ENCODE measurements at places on chromosomes 7 and 10.

GRCh38 chr7:15554081-15554480, 7.7 kb downstream of the AGMO start:
- no peak for DNase-seq

DNA sequence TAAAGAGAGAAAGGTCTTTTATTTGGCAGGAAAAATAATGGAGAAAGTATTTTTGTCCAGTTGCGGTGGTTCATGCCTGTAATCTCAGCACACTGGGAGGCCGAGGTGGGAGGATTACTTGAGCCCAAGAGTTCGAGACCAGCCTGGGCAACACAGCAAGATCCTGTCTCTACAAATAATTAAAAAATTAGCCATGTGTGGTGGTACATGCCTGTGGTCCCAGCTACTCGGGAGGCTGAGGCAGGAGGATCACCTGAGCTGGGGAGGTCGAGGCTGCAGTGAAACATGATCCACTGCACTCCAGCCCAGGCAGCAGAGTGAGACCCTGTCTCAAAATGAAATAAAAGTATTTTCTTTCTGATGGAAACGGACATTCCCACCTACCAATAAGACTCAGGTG, 77.8 kb upstream of the MKRN1 start:
- no peak for DNase-seq

GRCh38 chr7:141679014-141679413, 23.0 kb downstream of the DENND11 start:
- no peak for DNase-seq

DNA sequence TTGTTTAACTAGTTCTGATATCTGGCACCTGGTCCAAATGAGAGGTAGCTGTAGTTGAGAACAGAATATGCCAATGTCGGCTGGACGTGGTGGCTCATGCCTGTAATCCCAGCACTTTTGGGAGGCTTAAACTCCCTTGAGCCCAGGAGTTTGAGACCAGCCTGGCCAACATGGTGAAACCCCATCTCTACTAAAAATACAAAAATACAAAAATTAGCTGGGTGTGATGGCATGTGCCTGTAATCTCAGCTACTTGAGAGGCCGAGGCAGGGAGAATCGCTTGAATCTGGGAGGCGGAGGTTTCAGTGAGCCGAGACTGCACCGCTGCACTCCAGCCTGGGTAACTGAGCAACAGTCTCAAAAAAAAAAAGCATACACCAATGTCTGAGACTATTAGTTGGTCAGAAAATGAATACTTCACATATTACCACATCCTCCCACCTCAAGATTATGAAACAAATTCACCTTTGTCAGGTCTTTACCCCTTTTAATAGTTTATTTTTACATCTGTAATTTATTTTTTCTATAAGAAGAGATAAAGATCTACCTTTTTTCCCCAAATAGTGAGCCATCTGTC, 38.8 kb downstream of the EPC1 start:
- DNase-seq, result no peak

DNA sequence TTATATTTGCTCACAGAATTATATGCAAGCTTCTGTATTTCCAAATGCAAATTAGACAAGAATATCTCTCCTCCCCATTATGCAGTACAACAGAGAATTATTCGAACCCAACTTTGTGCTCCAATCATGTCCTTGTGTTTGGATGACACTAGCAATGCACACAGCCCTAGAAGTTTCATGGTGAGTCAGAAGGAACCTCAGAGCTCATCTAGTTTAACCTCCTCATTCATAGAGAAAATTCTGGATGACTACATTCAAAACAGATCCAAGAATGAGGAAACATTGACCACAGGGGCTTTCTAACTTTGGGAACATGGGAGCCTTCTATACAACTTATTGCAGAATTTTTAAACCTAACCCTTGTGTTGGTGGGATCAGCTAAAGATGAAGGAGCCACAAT, 12.8 kb upstream of the ARID5B start:
- DNase-seq, result no peak

- DNase-seq, result no peak
Observed at GRCh38 chr7:107103369-107103768, 58.9 kb downstream of the PRKAR2B start.

- no peak for DNase-seq
Observed at GRCh38 chr10:35911954-35912353, 269.9 kb upstream of the FZD8 start.

DNA sequence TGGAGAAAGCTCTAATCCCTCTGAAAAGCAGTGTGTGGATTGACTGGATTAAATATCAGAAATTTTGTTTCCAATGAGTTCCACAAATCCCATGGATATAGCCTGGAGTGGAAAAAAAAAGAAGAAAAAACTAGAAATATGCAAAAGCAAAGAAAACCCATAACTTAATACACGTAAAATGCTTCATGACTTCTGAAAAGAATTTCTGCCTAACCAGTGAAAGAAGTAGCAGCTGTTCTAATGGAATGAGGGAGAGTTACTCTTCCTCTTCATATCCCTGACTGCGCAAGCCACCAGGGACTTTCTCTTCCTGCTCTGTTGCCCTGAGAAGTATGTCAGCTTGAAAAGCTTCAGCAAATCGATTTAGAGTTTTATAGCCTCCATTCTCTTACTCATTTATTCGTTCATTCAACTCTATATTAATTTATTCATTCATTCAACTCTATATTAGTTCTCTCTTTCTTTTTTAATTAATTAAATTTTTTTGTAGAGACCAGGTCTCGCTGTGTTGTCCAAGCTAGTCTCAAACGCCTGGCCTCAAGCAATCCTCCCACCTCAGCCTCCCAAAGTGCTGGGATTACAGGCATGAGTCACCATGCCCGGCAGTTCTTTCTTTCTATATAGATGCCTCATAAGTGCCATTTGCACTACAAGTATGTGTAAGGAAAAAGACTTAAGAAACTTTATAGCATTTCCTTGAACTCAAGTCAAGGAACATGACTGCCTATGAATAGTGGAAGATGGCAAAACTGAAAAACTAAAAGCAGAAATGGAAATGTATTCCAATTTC, 447.3 kb upstream of the NRP1 start:
- DNase-seq, result no peak

DNA sequence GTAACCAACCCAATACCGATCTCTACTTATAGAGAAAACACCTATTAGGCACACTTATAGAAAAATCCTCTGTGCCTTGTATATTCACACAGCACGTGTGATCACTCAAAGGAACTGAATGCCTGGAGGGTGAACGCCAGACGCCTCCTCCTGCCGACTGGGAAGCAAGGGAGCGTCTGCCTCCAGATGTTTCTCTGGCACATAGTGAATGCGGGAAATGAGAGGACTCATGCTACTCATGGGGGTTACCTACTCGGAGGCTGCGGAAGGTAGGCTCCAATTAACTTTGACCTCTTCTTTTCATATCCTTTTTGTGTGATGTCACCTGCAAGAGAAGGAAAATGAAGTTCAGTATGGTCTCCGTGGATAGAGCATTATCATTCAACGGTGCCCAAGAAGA, 203.3 kb downstream of the DIP2C start:
- no peak for DNase-seq

DNA sequence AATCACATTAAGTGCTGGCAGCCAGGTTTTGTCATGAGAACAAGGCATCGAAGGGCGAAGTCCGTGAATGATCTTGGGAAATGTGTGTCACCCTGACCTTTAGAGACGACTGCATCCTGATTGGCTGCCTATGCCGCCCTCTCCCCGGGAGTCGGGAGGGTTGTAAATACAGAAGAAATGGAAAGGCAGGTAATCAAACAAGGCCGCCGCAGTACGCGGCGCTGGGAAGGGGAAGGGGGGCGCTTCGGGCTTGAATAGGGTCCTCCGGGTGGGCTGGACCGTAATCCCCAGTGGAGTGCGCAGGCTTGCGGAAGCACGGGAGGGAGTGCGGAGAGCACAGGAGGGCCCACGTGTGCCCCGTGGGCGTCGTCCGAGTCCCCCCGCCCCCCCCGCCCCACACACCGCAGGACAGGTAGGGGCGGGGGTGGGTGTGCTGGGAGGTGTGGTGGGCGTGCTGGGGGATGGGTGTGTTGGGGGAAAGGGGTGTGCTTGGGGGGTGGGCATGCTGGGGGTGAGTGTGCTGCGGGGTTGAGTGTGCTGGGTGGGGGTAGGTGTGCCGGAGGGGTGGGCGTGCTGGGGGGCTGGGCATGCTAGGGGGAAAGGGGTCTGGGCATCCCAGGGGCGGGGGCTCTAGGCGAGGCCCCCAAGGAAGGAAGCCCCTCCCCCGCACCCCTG, 169.4 kb downstream of the ARHGAP12 start:
- DNase-seq, result peak; percentile 5

- no peak for DNase-seq
Observed at GRCh38 chr10:45000752-45001380, at the start of gene ZNF22. TSS of gene ZNF22 (plus strand) at chr10:45000923. CDS start at chr10:45003369, 2,446 bp downstream.

DNA sequence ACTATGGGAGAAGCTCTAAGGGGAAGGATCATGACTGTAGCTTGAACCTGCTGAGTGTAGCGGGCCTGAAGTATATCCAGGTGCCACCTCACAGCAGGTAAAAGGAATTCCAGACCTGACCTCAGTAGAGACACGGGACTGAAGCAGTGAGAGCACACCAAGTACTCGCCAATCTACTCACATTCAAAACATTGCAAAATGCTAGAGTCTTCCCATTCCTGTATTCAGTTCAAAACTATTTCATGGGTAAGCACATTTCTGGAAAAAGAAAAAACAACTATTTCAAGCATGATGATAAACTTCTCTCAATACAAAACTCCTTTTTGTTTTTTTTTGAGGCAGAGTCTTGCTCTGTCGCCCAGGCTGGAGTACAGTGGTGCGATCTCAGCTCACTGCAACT, 121.9 kb upstream of the AUTS2 start:
- no peak for DNase-seq

GRCh38 chr10:29064680-29065079, 224.2 kb upstream of the LYZL1 start:
- DNase-seq, result no peak

- no peak for DNase-seq
Observed at GRCh38 chr7:112654322-112655216, 135.6 kb downstream of the TMEM168 start.

DNA sequence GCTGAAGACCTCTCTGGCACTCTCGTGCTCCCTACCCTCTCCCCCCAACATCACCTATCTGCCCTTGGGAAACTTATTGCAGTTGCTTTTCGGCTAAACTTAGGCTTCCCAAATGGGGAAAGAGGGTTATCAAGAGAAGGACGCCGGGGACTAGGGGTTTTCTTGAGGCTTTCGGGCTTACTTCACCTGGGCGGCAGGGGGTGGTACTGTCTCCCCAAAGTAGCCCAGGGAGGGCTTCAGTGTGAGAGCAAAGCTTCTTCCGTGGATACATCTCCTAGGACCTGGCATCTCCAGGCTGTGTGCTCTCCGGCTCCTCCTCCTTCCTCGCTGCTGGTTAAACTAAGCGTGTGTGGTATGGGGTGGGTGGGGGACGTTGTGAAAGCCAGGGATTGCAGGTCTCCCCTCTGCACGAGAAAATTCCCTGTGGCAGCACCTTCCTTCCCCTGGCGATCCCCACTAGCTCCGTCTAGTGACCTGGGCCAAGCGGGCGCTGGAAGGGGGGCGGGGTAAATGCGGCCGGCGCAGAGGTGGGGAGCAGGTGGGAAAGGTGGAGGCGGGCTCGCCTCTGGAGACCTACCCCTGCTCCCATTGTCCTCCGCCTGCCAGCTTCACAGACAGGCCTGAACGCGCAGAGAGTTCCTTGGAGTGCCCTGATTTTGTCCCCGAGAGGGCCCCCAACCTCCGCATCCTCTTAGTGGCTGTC, 1.1 kb downstream of the PLXDC2 start:
- DNase-seq, result no peak

DNA sequence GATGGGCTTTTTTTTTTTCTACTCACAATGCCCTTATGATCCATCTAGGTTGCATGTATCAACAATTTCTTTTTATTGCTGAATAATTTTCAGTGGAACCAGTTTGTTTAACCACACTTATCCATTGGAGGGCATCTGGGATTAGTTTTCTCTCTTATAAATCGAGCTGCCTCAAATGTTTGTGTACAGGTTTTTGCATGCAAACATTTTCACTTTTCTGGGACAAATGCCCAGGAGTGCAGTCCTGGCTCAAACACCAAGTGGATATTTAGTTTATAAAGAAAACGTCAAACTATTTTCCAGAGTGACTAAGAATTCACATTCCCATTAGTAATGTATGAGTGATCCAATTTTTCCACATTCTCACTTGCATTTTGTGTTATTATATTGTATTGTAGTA, 313.4 kb downstream of the CXCL12 start:
- DNase-seq, result no peak

DNA sequence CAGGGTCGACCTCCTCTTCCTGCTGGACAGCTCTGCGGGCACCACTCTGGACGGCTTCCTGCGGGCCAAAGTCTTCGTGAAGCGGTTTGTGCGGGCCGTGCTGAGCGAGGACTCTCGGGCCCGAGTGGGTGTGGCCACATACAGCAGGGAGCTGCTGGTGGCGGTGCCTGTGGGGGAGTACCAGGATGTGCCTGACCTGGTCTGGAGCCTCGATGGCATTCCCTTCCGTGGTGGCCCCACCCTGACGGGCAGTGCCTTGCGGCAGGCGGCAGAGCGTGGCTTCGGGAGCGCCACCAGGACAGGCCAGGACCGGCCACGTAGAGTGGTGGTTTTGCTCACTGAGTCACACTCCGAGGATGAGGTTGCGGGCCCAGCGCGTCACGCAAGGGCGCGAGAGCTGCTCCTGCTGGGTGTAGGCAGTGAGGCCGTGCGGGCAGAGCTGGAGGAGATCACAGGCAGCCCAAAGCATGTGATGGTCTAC, 46.9 kb downstream of the VWA2 start:
- no peak for DNase-seq

GRCh38 chr7:45057878-45058277, 30.9 kb downstream of the NACAD start:
- no peak for DNase-seq

- no peak for DNase-seq
Observed at GRCh38 chr7:83593921-83594475, 54.9 kb downstream of the SEMA3E start.

DNA sequence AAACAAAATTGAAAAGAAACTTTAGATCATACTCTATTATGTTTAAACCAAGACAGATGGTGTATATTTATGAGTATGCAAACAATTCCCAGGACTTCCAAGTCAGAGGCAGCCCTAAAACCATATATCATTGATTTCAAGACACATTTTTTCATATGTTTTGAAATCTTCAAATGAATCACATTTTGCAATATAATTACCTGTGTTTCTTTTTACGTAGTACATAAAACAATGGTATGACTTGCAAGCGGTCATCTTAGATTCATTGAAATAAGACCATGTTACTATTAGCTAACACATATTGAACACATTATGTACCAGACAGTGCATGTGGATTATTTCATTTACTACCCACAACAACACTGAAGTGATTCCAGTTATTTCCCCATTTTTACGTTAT, 14.9 kb downstream of the SMURF1 start:
- no peak for DNase-seq

DNA sequence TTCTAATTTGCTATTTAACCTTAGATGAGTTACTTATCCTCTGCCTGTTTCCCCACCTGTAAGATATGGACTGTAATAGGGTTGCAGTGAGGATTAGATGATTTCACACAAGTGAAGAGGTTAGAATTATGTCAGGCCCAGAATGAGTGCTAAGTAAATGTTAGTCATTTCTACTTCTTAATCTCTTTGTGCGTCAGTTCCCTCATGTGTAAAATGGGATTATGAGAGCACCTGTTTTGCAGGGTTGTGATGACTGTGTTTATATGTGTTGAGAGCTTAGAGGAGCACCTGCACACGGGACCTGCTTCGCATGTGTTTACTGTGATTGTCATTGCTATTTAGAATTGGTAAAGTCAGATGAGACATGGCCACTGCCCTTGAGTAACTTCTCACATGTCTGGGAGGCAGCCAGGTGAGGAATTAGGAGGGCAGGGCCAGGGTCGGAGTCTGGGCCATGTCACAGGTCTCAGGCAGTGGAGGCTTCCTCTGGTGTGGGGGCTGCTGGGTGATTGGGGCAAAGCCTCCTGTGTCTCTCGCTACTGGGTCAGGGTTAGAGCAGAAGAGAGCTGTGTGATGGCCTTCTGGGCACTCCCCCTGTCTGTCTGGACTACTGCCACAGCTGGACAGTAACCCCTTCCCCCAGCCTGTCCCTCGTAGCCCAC, 106.7 kb downstream of the WDFY4 start:
- DNase-seq, result no peak

Measured in NCI-H524 (cell line).